ENCODE measurements at places on chromosomes 4 and X.
A peak's percentile ranks its signal among the peaks of the same experiment; 100 is the strongest.

GRCh38 chr4:101593666-101594065 is 196.9 kb upstream of the BANK1 start:
- no peak for DNase-seq

DNA sequence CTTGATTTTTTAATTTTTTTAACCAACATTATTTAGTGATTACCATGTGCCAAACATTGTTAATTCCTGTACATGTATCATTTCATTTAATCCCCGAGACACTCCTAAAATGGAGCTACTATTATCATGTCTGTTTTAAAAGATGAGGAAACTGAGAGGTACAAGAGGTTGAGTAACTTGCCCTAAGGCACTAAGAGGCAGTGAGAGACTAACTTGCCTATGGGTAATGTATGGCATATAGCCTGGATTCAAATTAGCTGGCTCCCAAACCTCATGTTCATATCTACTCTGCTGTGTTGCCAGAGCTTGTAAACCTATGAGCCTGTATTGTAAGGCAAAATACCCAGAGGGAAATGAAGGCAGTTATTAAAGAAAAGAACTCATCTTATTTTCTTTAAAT is 443.6 kb downstream of the IL15 start:
- DNase-seq: no peak

DNA sequence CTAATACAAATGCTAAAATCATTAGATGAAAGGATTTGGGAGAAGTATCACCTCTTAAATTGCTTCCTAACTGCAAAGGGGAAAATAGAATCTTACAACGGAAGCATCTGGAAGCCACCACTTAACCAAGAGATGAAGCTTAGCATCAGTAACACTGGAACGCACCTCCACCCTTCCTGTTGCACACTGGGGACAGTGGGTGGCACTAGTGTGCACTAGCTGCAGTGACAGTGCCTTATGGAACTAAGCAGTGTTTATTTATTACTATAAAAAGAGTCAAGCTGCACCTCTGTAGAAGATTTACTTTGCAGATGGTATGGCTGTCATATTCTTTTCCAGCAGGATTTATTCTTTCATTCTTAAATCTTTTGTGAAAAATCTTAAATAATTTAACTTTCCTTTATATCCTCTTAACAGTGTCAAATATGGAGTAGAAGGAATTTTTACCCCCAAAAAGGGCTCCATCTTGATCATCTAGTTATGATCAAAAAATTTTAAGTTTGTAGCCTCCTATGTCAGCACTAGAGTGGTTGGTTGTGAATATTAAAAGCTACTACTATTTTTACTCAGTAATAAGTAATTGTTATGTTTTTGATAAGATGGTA is 76.7 kb downstream of the SCD5 start:
- no peak for DNase-seq

GRCh38 chrX:110003167-110004156 is 548 bp downstream of the TMEM164 start:
- no peak for DNase-seq

DNA sequence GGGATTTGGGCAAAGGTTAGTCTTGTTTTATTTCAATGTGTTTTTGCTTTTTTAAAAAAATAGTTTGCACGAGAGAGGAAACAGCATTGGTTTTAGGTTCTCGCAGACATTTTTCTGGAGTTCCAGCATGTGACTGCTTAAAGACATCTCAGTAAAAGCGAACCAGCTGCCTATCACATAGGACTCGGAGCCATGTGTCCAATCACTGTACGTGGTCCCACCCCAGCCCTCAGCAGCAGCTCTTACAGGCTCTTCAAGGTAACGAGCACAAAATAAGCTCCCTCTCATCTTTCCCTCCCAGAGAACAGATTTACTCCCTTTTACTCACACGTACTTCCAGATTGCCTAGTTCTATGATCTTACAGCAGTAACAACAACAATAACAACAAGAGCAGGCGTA is 68.7 kb downstream of the MCF2 start:
- no peak for DNase-seq

- DNase-seq: peak; percentile 46
These were observed 156.4 kb upstream of the WDR1 start for GRCh38 chr4:10273030-10273429.

- DNase-seq: no peak
These were observed 243.4 kb upstream of the GK2 start for GRCh38 chr4:79651456-79651855.

GRCh38 chrX:24190500-24191156 is 41.1 kb downstream of the ZFX start:
- peak; percentile 13 for DNase-seq

- DNase-seq: no peak
These were observed 2.6 kb upstream of the AMMECR1 start for GRCh38 chrX:110320381-110320987.

- DNase-seq: no peak
These were observed 62.6 kb downstream of the DCLK2 start for GRCh38 chr4:150140774-150141400.

- DNase-seq: no peak
These were observed 96.7 kb downstream of the SRPX start for GRCh38 chrX:38124000-38124399.

GRCh38 chrX:41110801-41111625 is 25.8 kb downstream of the USP9X start:
- DNase-seq: no peak

- DNase-seq: no peak
These were observed 189.8 kb upstream of the AFF2 start for GRCh38 chrX:148310426-148311165.

DNA sequence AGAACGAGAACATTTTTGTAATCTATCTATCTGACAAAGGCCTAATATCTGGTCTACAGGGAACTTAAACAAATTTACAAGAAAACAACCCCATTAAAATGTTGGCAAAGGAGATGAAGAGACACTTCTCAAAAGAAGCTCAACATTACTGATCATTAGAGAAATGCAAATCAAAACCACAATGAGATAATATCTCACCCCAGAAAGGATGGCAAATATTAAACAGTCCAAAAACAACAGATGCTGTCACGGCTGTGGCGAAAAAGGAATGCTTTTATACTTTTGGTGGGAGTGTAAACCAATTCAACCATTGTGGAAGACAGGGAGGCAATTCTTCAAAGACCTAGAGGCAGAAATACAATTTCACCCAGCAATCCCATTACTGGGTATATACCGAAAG is 2284.8 kb downstream of the ARAP2 start:
- DNase-seq: no peak

GRCh38 chrX:130395341-130395740 is 6.4 kb upstream of the RBMX2 start:
- no peak for DNase-seq

DNA sequence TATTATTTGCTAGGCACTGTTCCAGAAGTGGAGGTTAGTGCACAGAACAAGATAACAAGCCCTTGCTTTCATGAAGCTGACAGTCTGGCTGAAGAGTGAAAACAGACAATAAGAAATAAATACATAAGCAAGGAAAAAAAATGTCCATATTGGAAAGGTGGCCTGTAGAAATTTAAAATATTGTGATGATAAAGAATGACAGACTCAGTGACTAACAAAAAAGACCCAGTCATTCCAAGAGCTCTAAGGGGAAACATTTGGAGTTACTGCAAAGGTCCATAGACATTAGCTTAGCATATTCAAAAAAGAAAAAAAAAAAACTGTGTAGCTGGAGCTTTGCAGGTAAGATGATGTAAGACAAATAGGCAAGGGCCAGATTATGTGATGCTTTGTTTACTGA is 1.0 kb upstream of the ANTXR2 start:
- no peak for DNase-seq

DNA sequence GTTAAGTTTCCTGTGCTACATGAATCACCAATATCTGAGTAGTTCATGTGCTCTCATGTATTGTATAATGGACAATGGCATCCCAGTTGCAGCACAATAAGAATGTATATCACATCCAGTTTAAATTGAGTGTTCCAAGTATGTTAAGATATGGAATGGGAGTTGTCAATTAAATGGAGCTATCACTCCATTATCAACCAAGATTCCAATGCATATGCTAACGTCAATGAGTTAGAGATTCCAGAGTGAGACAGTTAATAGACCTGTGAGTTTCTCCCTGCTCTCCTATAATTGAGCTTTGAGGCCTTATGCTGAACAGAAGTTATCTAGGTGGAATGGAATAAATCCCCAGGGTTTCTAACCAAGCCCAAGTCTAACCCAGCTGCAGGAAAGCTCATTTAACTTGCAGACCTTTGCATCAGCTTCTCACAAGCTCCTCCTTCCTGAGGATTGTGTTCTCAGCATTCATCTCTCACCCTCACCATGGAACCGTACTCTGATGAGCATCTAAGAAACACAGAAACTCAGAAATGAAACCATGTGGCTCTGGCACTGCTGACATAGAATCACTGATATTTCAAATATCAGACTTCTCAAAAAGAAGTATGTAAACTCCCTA is 84.8 kb downstream of the TIGD2 start:
- DNase-seq: no peak

DNA sequence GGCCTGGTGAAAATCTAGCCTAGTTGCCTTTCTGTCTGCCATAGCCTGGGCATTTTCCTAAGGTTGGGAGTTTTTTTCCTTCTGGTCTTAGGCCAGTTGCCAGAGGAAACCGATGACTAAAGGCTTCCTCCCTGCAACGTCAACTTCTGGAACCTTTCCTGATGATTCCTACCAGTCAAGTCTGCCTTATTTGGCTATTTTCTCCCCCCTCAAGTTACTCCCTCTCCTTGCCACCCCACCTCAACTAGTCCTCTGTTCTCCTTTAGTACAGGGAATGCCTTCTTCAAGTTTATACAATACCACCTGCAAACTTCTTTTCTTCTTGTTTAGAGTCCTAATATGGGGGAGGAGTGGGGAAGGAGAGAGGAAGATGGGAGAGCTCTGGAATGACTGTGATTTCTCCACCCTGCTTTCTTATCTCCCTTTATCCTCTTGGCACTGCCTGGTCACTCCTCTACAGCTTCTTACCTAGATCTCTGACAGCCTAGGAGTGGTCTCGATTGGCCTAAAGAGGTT is 10.6 kb downstream of the MSN start:
- peak; percentile 80 for DNase-seq

GRCh38 chr4:55770662-55771061 is 48.9 kb upstream of the EXOC1L start:
- no peak for DNase-seq
